ENCODE measurements at places on chromosomes 2 and 18.

GRCh38 chr2:46040563-46041155 is 256.5 kb upstream of the EPAS1 start:
- DNase-seq: no peak

DNA sequence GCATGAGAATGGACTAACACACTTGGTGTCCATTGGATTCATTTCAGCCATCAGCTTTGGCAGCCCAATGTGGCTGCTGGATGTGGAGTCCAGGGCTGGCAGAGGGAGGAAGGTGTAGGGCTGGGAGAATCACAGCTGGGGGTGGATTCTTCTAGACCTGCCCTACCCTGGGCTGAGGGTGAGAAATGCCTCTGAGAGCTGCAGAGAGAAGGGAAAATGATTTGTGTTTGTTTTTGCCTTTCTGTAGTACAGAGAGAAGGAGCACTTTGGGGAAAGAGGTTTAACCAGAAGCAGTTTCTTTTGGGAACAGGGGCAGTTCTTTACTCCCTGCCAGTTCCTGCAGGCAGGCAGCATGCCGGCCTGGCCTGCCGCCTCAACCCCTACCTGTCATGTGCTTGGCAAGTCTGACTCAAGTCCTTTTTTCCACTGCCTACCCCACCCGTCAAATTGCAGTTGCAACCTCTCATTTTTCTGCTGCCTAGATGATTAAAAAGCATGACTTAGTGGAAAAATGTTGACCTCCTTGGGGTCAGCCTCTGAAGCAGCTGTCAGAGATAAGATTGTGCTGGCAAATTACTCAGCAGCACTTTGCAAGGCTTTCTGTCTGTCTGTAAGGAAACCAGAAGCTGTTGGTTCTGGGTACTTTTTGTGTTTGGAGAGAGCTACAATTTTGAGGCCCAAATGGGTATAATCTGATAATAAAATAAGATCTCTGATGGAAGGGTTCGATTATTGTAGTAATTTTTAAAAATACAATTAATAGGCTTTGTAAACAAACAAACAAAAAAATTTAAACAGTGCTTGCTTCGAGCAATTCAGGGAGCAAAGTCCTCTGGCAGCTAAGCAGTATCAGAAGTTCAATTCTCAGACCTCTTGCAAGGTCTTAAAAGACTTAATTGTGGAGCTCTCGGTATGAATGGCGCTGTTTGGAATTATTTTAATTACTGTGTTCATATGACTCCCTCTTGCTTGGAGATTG is 21.7 kb downstream of the LBH start:
- peak; percentile 48 for DNase-seq

- no peak for DNase-seq
Measured at GRCh38 chr2:130263606-130264005, 65.4 kb upstream of the TUBA3E start.

- no peak for DNase-seq
Measured at GRCh38 chr2:179745635-179746256, 115.7 kb downstream of the ZNF385B start.

DNA sequence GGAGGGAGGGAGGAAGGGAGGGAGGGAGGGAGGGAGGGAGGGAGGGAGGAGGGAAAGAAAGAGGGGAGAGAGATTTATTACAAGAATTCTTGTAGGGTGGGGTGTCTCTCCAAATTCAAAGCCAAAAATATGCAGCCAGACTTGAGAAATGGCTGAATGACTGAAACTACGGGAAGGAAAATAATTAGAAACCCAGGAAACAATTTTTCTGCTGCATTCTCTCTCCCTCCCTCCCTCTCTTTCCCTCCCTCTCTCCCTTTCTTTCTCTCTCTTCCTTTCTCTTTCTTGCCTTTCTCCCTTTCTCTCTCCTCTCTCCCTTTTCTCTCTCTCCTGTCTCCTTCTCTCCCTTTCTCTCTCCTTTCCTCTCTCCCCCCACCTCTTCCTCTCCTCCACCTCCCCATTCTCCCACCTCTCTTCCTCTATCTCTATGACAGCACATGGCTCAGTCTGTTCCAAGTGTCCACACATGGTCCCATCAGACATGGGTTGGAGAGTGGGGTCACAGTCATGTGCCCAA is 218.7 kb downstream of the C1D start:
- no peak for DNase-seq

DNA sequence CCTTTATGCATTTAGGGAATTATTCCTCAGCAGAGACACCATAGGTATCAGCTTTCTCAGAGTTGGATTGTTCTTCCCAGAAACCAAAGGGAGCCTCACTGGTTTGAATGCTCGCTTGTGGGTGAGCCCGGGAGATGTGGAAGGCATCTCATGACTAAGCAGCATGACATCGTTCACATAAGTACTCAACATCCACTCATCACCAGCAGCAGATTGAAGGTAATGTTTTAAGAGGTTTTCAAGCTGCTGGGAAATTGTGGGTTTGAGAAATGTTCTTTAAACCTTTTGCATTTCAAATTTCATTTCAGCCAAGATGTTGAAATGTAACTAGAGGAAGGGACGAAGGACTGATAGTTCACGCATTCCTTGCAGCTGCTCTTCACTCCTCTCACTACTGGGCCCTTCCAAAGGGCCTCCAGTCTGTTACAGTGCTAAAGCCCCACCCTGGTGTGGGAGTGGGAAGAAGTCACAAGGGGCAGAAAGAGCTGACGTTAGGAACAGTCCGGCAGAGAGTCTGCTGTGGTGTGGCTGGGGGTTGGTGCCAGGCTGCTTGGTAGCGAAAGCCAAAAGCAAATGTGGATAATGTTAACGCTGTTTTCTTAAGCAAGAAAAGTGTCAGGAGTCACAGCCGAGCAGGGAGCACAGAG is 324.5 kb upstream of the EPHA4 start:
- no peak for DNase-seq

DNA sequence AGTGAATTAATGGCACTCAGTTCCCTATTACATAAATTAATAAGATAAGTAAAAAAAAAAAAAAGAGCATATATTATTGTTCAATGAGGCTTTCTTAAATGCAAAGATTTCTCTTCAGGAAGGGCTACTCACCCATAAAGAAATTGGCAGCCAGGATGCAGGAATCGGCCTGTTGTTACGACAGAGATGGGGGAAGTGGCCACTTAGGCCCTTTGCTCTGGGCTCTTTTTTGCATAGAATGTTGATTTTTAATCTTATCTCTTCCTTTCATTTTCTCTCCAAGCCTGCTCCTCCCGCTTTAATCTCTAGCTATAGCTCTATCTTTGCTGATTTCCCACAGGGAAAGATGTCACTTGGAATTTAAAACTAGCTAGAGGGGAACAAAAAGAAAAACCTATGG is 391.8 kb upstream of the CRIM1 start:
- DNase-seq: no peak

- no peak for DNase-seq
Measured at GRCh38 chr2:19894134-19894792, 7.5 kb downstream of the TTC32 start.

- DNase-seq: no peak
Measured at GRCh38 chr2:156423674-156424282, 12.4 kb upstream of the GPD2 start.

DNA sequence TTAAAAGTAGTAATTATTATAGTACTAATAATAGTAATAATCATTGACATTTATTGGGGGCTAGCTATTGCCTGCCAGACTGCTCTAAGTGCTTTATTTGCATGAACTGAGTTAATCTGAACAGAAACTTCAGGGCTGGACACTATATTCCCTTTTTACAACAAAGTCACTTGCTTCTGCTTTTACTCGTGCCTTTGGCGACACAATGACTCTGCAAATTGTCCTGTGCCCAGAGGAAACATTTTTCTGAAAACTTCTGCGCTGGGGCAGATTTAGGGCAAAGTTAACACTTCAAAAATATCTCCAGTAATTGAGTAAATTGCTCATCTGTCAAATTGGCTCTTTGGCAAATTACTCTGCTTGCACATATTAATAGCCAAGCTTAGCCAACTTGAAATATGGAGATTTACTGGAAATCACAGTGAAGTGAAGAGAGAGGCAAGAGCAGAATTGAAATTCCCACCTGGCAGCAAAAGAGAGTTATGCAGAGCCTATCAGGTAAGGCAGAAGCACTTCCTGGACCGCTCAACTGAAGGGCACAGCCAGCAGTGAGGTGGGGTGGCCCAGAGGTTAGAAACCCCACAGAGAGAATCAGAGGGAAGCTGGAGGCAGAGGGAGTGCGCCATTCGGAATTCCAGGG is 36.3 kb downstream of the BMP10 start:
- DNase-seq: no peak

GRCh38 chr2:164146441-164146840 is 410.6 kb upstream of the FIGN start:
- DNase-seq: no peak

- no peak for DNase-seq
Measured at GRCh38 chr2:227228061-227228667, 63.7 kb downstream of the COL4A3 start.

DNA sequence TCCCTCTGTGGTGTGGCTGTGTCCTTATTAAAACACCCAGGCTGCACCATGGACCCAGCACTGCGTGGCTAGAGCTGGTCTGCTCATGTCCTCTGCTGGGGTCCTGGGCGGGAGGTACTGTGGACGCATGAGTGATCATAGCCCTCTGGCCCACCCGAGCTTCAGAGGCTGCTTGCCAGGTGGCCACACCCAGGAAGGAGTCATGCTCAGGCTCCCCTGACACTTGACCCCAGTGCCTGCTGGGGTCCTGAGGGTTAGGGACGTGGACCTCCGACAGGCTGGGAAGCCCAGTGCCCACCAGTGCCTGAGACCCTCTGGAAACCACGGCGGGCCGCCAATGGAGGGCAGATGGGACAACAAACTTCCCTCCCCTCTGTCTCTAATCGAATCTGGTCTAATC is 66.3 kb upstream of the HS6ST1 start:
- DNase-seq: no peak

GRCh38 chr2:141676139-141676538 is 454.7 kb downstream of the LRP1B start:
- DNase-seq: no peak

GRCh38 chr2:238706673-238707072 is 141.2 kb upstream of the TWIST2 start:
- no peak for DNase-seq

DNA sequence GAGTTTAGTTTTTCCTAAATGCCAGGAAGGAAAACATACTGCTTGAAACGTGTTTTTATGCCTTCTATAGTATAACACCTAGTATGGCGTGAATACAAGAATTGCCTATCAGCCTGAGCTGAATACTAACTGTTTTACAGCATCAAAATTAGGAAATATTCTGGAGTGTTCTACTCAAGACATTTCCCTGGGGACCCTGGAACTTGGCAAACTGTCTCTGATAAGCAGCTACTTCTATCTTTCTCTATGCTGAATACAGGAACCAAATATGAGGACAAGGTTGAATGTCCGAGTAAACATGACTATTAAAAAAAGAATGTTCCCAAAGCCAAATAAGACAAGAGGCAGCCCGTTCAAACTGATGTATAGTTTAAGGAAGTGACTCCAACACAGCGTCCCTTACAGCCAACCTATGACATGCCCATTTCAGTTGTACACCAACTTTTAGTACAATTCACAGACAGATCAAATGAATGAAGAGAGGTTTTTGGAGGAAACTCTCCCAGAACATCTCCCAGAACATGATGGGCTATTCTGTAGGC is 951.3 kb upstream of the ACVR2A start:
- no peak for DNase-seq

GRCh38 chr18:33115917-33116316 is 324.6 kb downstream of the CCDC178 start:
- DNase-seq: no peak

GRCh38 chr18:79639072-79639829 is 40.4 kb upstream of the CTDP1 start:
- DNase-seq: no peak

- no peak for DNase-seq
Measured at GRCh38 chr2:75500633-75501032, 60.1 kb downstream of the EVA1A start.

GRCh38 chr2:217735899-217736298 is 266.9 kb downstream of the TNS1 start:
- no peak for DNase-seq

DNA sequence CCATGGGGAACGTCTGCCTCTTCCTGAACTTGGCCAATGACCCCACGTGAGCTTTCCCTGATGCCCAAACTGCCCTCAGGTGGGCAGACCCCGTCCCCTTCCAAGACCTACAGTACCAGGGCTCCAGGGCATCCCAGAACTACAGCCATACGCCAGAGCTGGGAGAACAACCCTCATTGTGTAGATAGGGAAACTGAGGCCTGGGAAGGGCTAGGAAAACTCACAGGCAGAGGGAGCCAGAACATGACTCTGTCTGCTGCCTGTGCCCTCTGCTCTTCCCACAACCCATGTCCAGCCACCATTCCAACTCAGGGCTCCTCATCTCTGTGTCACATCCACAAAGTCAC is 16.8 kb upstream of the ANKRD53 start:
- DNase-seq: no peak

DNA sequence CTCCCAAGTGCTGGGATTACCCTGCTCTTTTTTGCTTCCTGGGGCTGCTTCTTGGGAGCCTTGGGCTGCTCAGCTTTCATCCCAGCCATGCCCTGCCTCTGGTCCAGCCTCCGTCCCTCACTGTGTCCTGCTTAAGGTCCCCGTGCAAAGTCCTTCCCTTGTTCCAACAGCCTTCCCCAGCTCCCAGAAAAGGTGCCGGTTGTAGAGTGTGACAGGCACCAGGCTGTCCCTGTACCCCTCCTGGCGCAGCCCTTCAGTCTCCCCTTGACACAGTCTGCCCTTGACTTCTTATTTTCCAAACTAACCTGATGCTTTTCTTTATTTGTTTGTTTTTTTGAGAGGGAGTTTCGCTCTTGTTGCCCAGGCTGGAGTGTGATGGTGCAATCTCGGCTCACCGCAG is 20.1 kb upstream of the ALPI start:
- no peak for DNase-seq

- DNase-seq: no peak
Measured at GRCh38 chr2:204691911-204692510, 146.7 kb downstream of the PARD3B start.

DNA sequence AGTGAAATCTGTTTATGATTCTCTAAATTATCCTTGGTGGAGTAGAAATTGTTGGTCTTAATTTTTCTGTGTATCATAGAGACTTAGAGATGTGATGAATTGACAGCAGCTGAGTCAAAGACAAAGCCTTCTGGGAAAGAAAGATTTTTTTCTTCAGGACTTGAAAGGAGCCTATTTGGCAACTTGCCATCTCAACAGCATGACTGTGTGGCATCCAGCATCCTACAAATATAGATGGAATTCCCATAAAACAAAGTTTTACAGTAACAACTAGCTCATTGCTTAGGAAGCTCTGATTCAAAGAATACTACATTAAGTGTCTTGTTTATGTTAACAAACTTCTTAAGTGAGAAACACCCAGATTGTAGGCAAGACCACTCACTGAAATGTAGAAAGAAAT is 79.2 kb upstream of the SETBP1 start:
- no peak for DNase-seq

GRCh38 chr2:224042191-224042696 is 3.2 kb upstream of the SERPINE2 start:
- no peak for DNase-seq

Data from stimulated activated CD8-positive, alpha-beta memory T cell treated with anti-CD3 and anti-CD28 coated beads, Interleukin-2, amount 100 ng/mL, for 1 hour (primary cell).